ENCODE measurements at places on chromosomes 3 and 15.

- DNase-seq, result no peak
Observed at GRCh38 chr15:26260517-26261133, 397.5 kb upstream of the ATP10A start.

- no peak for DNase-seq
Observed at GRCh38 chr3:46491089-46492070, 6.4 kb upstream of the RTP3 start.

DNA sequence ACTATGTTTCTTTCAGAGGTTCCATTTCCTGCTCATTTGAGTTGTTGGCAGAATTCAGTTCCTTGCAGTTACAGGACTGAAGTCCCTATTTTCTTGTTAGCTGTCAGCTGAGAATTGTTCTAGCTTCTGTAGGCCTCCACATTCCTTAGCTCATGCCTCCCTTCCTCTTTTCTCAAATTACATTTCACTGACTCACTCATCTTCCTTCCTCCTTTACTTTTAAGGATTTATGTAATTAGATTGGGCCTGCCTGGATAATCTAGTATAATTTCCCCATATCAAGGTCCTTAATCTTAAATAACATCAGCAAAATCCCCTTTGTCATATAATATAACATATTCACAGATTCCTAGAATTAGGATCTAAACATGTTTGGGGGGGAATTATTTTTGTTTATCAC is 40.6 kb upstream of the RBMS3 start:
- DNase-seq, result no peak

DNA sequence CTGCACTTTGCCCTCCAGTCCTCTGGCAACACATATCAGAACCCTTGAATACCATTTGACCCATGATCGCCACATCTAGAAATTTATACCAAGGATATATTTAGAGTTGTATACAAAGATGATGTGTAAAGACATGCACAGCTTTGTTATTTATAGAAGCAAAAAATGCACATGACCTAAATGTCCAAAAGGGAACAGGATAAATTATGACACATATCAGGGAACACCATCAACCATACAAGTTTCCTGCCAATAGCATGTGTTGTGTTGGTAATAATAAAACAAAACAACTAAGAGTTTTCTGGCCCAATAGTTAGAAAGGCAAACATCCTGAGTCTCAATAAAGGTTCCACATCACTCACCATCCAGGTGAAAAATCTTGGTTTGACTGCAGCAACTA is 51.5 kb downstream of the AAGAB start:
- no peak for DNase-seq

DNA sequence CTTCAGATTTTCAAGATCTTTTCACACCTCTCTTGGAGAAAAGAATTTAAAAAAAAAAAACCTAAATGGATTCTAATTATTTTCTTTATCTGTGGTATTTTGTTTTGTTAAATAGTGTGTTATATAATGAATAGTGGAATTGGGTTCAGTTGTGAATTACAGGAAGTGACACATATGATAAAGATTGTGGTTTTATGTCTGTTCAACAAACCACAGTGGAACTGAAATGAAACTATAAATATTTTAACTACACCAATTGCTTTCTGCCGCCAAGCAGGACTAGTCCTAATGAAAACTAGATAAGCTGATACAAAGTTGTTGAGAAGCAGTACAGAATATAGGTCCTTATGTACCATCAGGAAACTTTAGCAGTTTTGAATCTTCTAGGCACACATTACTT is 121.6 kb downstream of the UBE2E2 start:
- no peak for DNase-seq

GRCh38 chr3:132079147-132079546 is 44.3 kb upstream of the CPNE4 start:
- no peak for DNase-seq

GRCh38 chr15:96309143-96309660 is 21.3 kb upstream of the NR2F2 start:
- DNase-seq, result no peak

All from hypothalamus (tissue), 51 donors.